Stimulated activated CD8-positive, alpha-beta memory T cell treated with anti-CD3 and anti-CD28 coated beads, Interleukin-15, amount 100 ng/mL, for 24 hours (primary cell): ENCODE measurements at places on chromosomes 2 and 18.

- no peak for DNase-seq
These were observed 1.3 kb downstream of the KCMF1 start for GRCh38 chr2:84972207-84972783.

GRCh38 chr2:44686561-44686960 lies 254.9 kb upstream of the SIX3 start:
- DNase-seq: no peak

GRCh38 chr2:71995067-71995665 lies 152.5 kb downstream of the CYP26B1 start:
- no peak for DNase-seq

DNA sequence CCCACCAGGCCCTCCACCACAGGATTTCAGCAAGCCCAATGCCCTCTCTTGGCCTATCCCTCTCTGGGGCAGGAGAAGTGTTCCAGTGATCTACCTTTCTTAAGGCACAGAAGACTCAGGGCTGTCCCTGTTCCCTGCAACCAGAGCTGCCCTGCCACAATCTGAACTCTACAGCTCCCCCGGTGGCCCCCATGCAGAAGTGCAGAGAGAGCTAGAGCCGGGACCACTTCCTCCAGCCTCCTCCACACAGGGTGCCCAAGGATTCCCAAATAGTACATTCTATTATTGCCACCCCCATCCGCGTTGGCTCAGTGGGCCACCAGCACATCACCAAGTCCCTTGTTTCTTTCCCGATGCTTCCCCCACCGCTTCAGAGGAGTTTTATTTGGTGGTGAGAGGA lies 114.8 kb upstream of the PTPRM start:
- no peak for DNase-seq

DNA sequence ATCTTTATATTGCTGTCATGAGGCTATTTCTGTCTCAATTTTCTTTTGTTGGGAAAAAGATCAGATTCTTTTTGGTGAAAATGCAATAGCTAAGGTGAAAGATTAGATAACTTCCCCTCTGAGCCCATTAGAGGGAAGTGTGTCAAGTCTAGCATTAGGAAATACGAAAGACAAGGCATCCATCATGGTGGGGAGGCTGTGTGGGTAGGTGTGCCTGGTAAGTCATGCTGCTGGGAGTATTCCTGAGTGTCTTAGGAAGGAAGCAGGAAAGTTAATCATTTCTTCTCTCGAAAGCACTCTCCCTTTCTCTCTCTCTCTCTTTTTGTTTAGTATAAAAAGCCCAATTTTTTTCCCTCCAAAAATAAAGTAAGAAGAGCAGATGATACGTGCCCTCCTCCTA lies 780.2 kb upstream of the FSHR start:
- DNase-seq: no peak

- no peak for DNase-seq
These were observed 59.8 kb downstream of the SPRED2 start for GRCh38 chr2:65372619-65373018.

DNA sequence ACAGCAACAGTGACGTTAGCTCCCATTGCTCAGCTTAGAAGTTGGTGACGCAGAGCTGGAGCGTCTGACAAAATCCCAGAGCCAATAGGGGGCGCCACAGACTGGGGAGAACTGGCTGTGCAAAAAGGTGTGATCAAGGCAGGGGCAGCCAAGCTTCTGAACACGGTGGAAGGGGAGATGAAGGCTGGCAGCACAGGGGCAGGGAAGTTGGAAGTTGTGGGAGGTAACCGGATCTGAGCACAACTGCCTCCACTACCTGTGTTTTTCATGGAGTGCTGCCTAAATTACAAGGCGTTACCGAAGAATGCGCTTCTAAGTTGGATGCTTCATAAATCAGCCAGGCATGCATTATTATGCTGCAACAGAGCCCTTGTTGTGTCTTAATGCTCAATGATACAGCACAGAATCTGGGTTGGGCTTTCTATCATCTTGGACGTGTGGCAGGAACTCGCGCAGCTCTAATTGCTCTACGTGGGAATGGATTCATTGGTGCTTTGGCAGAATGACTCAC lies 370.0 kb downstream of the SLC4A3 start:
- DNase-seq: no peak

- DNase-seq: no peak
These were observed 8.2 kb downstream of the TWIST2 start for GRCh38 chr2:238855891-238856580.

DNA sequence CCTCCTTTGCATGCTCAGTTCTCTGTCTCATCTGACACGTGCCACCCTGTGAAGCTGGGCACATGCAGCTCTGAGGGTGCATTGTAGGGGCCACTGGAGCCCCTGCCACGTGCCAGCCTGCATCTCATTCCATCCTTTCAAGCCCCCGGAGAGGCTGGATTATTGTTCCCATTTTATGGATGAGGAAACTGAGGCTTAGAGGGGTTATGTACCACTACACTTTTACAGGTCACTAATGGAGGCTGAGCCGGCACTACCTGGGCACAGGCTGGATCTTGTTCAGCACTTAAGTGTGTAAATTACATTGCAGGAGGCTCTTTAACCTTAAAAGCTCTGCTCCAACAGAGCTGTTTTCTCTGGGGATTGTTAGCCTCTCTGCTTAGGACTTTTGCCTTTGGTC lies 47.5 kb downstream of the KCNIP3 start:
- no peak for DNase-seq

DNA sequence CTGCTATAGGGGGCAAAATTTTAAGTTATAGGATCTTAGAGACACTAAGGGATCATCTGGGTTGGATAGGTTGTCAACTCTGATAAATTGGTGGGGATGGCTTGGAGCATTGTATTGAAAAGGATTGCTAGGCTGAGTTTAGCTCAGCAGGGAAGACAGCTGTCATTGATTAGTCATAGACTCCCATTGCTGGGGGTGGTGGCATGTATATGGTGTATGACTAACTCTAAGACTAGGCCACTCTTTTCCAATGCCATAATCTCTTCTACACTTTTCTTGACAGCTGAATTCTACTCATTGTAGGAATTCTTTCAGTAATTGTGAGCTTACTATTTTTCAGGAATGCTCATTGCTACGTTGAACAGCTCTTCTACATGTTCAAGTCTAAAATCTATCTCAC lies 81.3 kb upstream of the PELI1 start:
- no peak for DNase-seq

GRCh38 chr2:216404010-216404618 lies 8.2 kb upstream of the SMARCAL1 start:
- peak; percentile 8 for DNase-seq

- DNase-seq: no peak
These were observed 1132.2 kb downstream of the DPP10 start for GRCh38 chr2:115574667-115575066.

DNA sequence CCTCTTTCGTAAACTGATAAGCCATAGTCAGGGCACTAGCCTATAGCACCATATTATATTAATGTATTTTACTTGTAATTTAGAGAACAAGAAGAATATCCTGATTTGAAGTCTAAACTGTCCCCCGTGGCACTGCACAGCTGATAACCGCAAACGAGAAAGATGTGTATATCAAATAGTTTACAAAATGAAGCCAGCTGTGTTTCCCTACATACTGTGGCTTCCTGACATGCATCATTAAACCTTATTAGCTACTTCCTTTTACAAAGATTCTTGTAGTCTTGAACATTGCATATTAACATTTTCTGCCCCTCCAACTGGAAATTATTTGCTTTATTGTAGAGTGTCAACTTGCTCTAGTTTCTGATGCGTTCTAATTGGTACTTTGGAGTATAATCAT lies 153.5 kb upstream of the NFATC1 start:
- DNase-seq: no peak

DNA sequence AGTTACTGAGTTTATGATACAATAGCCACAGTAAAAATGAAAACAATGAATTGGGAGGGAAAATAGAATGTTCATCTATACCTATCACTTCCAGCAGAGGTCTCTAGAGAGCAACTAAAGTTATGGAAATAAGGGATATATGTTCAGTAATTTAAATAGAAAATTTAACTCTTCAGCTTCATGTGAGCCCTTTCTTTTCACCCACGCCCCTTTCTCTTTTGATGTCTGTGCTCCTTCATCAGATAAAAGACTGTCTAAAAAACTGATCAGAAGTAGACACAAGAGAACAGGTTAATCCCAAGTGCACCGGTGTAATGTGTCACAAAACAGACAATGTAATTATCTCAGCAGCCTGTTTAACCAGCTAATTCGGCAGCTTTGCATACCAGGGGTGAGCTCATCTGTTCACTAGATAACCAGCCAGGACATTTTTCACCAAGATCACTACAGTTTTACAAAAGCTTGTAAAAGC lies 238.5 kb upstream of the ERBB4 start:
- DNase-seq: no peak

GRCh38 chr2:235836491-235836911 lies 331.7 kb downstream of the GBX2 start:
- no peak for DNase-seq

- no peak for DNase-seq
These were observed 86.4 kb downstream of the ARL4C start for GRCh38 chr2:234410526-234410925.

GRCh38 chr2:129469389-129469788 lies 510.1 kb upstream of the RAB6C start:
- no peak for DNase-seq

- DNase-seq: no peak
These were observed 853.8 kb downstream of the TMEM182 start for GRCh38 chr2:103615611-103616105.

DNA sequence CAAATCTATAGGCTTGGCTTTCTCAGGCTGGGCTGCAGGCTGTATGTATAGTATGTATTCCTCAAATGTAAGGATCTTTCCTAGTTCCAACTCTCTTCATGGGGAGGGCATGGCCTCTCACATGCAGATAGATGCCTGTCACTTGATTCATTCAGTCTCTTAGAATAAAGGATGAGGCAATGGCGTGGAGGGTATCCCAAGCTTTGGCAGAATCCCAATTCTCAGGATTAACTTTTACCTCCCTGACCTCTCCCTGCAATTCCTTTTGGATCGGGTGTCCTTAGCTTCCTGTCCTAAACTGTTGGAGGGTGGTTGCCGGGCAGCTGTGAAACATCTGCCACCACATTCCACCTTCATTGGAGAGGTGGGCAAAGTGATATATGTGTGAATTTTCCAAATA lies 80.3 kb downstream of the INSIG2 start:
- DNase-seq: no peak

DNA sequence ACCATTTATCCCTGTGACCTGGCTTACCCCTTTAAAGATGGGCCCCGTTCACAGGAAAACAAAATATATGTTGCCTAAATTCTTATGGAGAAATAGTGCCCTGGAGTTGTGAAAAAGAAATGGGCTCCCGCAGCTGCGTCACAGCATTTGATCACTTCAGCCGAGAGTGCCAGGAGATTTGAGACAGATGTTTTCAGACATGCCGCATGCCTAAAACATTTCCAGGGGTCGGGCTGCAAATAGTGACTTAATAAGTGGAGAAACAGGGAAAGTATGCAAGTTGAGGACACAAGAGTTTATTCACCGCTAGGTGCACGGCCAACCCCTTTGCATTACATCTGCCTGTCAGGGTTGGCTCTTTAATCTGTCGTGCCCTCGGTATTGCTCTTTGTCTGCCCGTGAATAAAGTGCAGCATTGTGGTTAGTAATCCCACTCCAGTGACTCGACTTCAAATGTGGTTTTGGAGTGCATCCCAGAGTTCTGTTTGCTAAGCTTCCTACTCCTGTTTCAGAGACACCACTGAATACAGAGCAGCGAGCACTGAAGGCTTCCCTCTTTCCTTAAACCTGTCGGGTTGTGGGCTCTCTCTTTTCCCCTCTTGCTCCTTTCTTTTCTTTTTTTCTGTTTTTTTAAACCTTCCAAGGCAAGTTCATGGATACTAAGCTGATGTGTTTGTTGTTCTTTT lies 187.5 kb downstream of the LTBP1 start:
- DNase-seq: no peak

DNA sequence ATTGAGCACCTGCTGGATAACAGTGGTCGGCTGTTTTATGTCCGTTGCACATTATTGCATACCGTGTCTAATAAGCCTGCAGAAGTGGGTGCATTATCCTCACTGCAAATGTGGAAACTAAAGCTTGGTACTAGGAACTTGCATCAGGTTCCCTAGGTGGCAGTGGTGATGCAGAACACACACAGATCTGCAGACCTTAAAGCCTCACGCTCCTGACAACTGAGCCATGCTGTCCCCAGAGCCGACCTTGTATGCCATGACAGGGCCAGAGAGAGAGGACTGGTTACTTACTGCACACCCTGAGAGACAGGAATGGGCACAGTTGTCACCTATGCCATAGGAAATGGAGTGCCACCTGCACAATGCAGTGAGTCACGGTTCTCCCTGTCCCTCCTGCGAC lies 151.8 kb downstream of the SH3RF3 start:
- no peak for DNase-seq

GRCh38 chr18:54112356-54112755 lies 112.1 kb downstream of the MBD2 start:
- no peak for DNase-seq
